NCI-H1105 (cell line): ENCODE measurements at places on chromosomes 5 and 9.

GRCh38 chr9:88287972-88288371 is 100.3 kb upstream of the SPIN1 start:
- DNase-seq = no peak

GRCh38 chr9:137984520-137985257 is 107.1 kb downstream of the CACNA1B start:
- DNase-seq = no peak

DNA sequence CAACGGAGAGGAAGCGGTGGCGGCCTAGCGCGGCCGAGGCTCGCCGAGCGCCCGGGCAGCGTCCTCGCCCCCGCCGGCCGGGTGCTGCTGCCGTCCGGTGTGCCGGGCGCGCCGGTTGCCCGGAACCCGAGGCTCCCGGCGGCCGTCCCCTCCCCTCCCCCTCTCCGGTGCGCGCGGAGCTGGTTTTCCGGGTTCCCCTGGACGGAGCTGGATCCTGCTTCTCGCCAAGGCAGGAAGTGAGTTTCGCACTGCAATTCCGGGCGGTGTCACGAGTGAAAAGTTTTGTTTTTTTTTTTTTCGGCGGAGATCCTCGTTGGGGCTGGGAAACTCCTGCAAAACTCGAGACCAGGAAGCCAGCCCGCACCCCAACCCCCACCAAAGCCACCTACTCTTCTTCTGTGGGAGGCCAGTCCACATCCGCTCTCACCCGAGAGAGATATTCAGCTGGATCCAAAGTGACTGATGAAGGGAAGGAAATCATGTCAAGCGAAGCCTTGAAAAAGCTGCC is at the start of gene ERBIN:
TSS of gene ERBIN (plus strand) at position 300 of the 508 bp plus-strand sequence. CDS start 66,144 bp downstream, outside the sequence.
- DNase-seq = no peak

- DNase-seq = no peak
Measured at GRCh38 chr9:87601176-87601575, 103.5 kb downstream of the DAPK1 start.

GRCh38 chr9:99971410-99971809 is 65.0 kb downstream of the STX17 start:
- no peak for DNase-seq

DNA sequence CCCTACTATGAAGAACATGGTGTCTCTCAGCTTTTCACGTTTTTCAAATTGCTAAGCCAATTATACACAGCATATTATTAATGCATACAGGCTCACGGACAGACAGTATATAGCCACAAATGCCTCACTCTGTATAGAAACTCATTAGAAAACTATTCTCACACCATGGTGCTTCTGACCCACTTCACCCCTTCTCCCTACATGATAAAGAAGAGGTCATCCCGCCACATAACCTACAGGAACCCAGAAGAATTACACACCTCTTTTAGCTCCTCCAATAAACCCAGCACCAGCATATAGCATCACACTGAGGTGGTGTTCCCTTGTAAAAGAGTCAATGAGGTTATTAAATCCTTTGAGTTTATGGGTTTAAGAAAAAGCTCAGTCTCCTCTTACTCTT is 5.6 kb downstream of the TLE1 start:
- DNase-seq = no peak

- peak; percentile 14 for DNase-seq
Measured at GRCh38 chr9:28539434-28540070, 966.3 kb upstream of the C9orf72 start.

DNA sequence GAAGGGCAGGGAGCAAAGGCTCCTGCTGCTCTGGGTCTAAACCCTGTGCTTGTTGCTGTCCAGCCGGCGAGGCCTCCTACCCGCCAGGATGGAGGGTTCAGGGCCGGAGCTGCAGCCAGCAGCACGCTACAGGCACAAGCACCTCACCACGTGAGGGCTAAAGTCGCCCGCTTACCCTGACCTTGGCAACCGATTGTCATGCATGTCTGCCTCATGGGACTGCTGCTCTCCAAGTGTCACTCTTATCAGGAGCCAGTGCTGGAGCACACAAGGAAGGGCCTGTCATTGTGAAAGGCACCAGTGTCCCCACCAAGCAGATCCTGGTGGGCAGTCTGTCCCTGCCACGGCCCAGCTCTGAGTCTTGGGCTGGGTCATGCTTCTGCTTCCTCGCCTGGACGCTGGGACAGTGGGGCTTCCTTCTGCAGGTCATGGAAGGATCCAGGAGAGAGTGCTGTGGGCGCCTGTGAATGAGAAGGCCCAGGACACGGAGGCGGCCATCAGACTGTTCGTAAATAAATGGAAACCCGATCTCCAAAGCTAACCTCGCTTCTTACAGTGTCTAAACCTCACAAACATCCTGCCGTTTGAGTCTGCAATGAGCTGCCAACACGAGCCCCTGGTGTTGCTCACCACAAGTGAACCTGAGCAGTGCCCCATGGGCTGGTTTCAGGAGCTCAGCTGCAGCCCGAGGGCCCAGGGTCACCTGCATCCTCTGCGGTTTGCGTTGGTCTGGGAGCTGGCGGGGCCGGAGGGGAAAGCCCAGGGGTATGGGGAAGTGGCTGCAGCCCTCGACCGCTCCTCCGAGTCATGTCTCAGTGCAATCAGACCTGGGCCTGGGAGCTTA is 58.2 kb upstream of the RXRA start:
- no peak for DNase-seq

DNA sequence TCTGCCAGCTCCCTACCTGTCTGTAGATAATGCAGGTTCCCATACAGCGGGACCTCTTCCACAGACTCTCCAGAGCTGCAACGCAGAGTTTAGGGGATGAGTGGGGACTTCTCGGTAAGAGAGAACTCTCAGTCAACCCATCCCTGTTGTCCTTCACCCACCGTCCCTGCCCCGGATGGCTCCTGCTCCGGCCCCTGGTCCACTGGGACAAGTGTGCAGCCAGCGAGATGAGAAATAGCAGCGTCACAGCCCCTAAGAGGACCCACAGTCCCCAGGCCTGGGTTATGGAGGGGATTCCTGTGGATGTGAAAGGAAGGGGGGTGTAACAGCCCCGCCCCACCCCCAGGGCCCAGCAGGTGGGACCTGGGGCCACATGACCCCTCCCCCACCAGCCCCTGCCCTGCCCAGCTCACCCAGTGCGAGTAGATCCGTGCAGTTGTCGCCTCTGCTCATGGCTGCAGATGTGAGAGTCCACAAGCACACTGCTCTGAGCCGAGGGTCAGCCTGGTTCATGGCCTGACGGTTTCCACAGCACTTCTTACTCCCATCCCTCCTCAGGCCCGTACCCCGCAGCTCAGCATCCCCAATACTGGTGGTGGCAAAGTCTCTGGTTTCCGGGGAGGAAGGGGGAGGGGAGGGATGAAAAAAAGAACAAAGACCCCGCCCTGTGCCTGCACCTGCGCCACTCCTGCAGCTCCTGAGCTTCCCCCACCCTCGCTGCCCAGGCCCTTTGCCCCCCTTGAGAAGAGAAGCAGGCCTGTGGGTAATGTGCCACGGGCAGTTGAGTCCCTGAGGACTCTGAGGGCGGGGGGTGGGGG is at the start of gene SIT1:
TSS of gene SIT1 (minus strand) at position 591 of the 818 bp plus-strand sequence. CDS start at position 513, 78 bp downstream.
- no peak for DNase-seq

GRCh38 chr9:41229408-41230401 is 40.6 kb upstream of the ZNG1F start:
- DNase-seq = no peak

GRCh38 chr5:166270712-166271111 is 2020.7 kb upstream of the WWC1 start:
- DNase-seq = no peak

DNA sequence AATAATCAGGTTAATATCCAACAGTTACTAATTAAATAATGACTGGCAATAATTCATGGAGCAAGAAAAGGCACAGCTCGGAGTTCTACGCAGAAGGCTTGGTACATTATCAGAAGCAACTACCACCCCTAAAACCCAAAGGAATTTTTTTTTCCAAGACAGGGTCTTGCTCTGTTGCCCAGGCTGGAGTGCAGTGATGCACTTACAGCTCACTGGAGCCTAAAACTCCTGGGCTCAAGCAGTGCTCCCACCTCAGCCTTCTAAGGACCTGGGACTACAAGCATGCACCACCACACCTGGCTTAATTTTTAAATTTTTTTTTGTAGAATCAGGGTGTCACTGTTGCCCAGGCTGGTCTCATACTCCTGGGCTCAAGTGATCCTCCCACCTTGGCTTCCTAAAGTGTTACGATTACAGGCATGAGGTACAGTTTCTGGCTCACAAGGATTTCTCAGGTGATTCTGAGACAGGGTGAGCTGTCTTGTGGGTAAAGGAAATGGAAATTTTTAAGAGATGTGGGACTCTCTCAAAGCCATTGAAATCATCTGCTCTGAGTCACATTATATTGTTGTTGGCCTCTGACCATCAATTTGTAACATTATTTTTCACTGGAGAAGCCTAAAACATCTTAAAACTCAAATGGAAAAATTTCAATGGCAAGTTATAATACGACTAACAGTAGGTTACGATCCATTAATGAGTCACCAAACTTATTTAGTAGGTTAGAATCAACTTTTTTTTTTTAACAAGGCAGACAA is 19.7 kb upstream of the HSDL2 start:
- no peak for DNase-seq

DNA sequence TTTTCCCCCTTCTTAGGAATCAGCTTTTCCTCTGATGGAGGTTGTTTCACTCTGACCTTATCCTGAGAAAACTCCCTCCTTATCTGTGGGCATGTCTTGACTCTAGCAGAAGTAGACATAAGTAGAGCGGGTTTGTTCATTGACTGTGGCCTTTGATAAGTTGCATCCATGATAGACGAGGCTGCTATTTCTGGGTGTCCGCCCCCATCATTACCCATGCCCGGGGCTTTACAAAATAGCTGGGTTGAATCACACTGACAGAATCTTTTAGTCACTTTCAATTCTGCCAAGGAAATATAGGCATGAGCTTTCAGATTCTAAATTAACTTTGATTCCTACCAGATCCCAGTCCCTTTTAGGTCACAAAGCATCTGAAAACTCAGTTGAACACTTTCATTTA is 223.8 kb downstream of the SEC61B start:
- no peak for DNase-seq

DNA sequence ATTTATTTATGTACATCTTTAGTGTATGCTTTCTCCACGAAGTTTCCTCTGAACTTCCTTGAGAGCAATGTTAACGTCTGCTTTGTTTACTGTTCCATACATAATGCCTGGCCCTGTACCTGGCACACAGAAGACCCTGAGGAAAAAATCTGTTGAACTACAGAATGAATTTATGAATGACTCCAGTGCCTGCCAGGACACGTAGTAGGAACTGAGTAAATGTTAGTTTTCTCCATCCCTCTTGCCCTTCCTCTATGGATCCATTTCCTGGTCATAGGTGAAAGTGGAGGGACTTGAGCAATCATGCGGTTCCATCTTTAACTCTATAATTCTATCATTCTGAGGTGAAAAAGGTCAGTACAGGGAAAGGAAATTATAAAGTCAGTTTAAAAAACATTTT is 117.7 kb downstream of the MAPKAP1 start:
- DNase-seq = no peak

- DNase-seq = no peak
Measured at GRCh38 chr9:131608493-131609037, 63.2 kb downstream of the PRRT1B start.

DNA sequence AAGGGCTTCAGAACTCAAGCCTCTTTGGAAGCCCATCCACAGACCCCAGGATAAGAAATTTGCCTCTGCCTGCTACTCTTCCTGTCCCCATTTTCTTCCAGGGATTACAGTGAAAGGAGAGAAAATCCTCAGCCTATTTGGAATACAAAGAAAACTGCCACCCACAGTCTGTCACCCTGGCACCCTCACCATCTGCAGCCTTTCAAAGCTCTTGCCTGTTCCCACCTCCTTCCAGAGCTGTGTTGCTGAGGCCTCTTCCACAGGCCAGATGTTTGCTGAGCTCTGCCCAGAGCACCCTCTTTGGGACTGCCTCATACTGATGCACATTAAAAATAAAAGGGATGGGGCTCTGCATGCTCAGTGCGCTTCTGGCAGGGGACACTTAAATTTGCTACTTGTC is 35.9 kb upstream of the TAF1L start:
- DNase-seq = no peak

GRCh38 chr9:115680231-115680630 is 473.4 kb upstream of the PAPPA start:
- DNase-seq = no peak

DNA sequence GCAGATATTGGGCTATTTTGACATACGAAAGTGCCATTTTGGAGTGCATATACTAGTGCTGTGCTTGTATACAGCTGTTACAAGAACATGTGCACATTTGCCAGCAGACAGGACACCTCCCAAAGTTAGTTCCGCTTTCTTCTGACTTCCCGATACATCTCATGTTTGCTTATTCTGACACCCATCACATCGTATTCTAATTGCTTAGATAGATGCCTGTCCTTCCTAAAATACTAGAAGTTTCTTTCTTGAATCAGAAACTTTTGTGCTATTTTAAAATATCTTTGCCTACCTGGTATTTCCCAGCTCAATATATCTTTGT is 177.8 kb downstream of the TTLL11 start:
- DNase-seq = no peak

DNA sequence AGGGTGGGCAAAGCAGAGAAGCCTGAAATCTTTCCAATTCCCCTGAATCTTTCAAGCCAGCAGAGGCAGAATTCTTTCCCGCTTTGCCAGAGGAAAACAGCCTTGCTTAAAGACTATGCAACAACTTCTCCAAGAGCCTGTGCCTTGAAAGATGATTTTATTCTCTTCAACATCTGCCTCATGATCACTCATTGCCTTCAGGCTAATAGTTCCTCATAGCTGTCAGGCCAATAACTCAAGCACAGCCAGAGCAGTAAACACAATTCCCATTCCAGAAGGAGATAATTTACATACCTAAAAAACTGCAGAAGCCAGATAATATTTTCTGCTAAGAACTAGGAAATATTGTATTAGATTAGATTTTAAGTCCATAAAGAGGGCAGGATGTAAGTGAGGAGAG is 92.3 kb upstream of the PUM3 start:
- no peak for DNase-seq

- peak; percentile 24 for DNase-seq
Measured at GRCh38 chr5:75277463-75277862, 40.8 kb upstream of the ANKRD31 start.

- no peak for DNase-seq
Measured at GRCh38 chr9:82939451-82939850, 123.5 kb downstream of the RASEF start.

DNA sequence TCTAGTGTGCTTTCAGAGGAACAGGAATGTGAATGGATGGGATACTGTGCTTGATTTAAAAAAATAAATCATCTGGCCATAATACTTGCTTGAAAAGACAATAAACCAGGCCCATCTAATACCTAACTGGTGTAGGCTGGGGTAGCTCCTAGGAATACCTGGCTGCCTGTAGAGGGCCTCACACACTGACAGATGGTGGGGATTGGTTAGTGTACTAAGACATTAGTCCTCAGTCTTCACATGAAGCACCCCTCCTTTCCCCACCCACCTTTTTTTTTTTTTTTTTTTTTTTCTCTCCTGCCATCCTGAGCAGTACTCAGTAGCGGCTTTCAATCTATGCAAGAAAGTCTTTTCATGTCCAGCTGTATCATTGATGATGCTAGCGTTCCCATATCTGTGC is 130.5 kb downstream of the ADGRV1 start:
- no peak for DNase-seq

- DNase-seq = no peak
Measured at GRCh38 chr9:117796681-117797080, 92.5 kb downstream of the TLR4 start.

- DNase-seq = no peak
Measured at GRCh38 chr5:93280518-93280917, 300.5 kb downstream of the NR2F1-AS1 start.
